CD4-positive, alpha-beta T cell (primary cell): ENCODE measurements at places on chromosomes 1 and 21. TPM values are rescaled to one million over a fixed set of nuclear protein-coding genes. Genes with fewer than 3 reads are reported as not detected.

GRCh38 chr1:42981255-42981805 is 22.7 kb upstream of the SLC2A1 start:
- no peak for DNase-seq

DNA sequence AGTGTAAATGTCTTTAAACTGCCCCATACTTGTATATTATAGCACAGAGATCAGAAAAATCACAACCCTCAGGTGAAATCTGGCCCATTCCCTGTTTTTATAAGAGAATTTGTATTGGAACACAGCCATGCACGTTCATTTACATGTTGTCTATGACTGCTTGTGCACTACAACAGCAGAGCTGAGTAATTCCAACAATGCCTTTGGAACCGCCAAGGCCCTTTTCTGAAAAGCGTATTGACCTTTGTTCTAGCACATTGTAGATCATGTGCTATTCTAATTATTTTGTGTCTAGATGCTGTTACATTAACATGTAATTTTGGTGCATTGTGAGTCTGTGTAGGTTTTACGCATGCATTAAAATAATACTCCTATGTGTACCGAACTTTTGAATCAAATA is 339.6 kb downstream of the CHRM3 start:
- no peak for DNase-seq

TACSTD2 gene
- 0.36 TPM for total RNA-seq

DNA sequence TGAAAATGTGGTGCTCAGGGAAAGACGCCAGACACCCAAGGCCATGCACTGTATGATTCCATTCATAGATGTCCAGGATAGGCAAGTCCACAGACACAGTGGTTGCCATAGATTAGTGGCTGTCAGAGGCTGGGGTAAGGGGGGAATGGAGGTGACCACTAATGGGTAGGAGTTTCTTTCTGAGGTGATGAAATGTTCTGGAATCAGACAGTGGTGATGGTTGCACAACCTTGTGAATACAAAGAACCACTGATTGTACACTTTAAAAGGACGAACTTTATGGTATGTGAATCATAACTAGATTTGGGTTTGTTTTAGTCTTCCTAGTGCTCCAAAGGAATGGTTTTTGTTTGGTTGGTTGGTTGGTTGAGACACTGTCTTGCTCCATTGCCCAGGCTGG is 51.7 kb downstream of the PRAMEF20 start:
- DNase-seq = no peak
